NCI-H2107 (cell line): ENCODE measurements at places on chromosomes 6 and 20.

DNA sequence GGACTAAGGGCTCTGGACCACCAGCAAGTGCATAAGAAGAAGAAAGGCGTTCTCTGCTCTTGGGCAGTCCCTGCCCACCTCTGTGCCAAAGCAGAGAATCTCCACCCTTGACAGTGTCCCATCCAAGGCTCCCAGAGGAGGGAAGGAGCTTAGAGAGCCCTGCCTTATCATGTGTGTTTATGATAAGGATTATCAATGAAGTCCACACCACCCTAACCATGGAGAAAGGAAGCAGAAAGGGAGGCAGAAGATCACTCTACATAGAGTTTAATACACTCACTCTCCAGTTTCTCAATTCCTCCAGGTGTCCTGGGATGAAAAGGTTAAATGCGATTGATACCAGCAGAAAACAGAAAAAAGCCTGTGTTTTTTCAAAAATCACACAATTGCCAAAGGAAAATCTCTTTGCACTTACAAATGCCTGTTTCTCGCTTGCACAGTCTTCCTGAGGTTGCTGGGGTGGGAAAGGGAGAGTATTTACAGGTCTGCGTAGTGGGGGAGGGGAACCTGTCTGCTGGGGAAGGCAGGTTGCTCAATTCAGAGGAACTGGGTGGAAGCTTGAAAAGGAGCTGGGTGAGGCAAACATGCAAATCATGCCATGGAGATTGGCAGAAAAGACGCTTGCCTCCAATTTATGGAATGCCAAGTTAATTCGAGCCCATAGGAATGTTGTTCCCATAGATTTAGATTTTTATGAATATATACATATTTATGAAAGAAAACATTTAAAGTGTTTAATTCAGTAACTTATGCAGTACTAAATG lies 104.0 kb downstream of the EYA2 start:
- DNase-seq: no peak

- no peak for DNase-seq
These were observed 373.9 kb upstream of the SYNCRIP start for GRCh38 chr6:86016567-86016966.

DNA sequence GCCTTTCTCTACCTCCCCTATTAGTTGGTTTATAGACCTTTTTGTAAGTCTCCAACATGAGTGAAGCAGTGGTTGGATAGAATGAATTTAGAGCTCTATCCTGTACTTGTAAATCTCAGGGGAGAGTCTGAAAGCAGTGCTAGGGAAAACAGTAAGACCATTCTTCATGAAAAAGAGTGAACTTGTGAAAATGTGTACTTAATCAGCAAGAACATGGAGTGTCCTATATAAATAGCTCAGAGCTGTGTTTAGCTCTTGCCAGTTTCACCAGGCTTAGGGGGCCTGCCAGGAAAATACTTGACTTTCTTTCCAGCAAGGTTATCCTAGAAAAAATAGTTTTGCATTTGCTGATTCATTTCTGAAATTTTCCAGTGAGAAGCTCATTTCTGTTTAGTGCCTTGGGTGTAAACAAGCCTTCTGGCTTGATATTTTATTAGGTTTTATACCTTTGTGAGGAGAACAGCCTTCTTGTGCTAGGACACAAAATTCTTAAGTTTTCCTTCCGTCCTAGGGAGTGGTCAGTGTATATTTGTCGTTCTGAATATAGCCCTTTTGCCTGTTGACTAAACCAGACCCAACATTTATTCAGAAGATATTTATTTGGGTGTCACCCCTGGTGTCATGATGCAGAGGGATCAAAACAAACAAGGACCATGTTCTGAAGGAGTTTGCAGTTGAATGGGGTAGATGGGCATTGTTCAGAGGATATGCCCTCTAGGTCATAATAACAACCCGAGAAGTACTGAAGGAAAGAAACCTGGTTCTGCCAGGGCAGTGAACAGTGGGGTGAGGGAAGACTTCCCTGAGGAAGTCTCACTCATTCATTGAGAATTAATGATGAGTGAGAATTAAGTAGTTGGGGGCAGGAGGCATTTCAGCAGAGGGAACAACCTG lies 7.6 kb downstream of the ARFGEF2 start:
- no peak for DNase-seq

GRCh38 chr6:125201961-125202729 lies 48.6 kb downstream of the TPD52L1 start:
- DNase-seq: no peak

- DNase-seq: no peak
These were observed 15.1 kb downstream of the E2F3 start for GRCh38 chr6:20416567-20417345.

- DNase-seq: no peak
These were observed 71.0 kb upstream of the SUPT3H start for GRCh38 chr6:45448417-45449389.

DNA sequence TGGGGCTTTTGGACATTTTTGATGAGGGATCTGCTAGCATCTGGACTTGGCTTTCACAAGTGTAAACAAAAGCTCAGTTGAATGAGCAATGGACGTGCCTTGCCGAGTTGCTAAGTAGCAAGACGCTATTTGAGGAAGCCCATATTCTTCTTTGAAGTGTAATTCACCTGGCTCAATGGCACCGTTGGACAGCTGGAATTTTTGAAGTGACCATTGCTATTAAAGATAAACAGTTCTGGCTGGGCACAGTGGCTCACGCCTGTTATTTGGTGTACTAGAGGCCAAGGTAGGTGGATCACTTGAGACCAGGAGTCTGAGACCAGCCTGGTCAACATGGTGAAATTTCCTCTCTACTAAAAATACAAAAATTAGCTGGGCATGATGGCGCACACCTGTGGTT lies 88.8 kb upstream of the SOX4 start:
- no peak for DNase-seq
